ENCODE measurements at places on chromosomes 5 and 9. TPM values are rescaled to one million over a fixed set of nuclear protein-coding genes. Genes with fewer than 3 reads are reported as not detected.

- DNase-seq: no peak
Measured at GRCh38 chr9:135258461-135258860, 171.0 kb downstream of the OLFM1 start.

GRCh38 chr9:81234924-81235610, 454.3 kb downstream of the TLE1 start:
- DNase-seq: no peak

DNA sequence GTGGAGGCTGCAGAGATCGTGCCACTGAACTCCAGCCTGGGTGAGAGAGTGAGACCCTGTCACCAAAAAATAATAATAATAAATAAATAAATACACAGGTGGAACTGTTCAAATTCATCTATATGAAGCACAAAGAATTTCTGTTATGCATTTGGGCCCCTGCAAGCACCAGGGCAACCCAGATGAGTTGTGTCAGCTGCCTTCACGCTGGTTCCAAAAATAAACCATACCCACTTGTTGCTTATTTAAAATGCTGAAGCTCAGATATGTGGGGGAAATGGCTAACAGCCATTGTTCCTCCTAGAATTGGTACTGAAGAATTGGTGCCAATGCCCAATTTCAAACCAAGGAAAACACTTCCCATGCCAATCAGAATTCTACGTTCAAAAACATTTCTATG, 10.5 kb upstream of the C5orf15 start:
- DNase-seq: no peak

GRCh38 chr5:203246-203930, 12.1 kb downstream of the LRRC14B start:
- DNase-seq: no peak

- no peak for DNase-seq
Measured at GRCh38 chr9:95870906-95871305, 4.6 kb upstream of the ERCC6L2 start.

DNA sequence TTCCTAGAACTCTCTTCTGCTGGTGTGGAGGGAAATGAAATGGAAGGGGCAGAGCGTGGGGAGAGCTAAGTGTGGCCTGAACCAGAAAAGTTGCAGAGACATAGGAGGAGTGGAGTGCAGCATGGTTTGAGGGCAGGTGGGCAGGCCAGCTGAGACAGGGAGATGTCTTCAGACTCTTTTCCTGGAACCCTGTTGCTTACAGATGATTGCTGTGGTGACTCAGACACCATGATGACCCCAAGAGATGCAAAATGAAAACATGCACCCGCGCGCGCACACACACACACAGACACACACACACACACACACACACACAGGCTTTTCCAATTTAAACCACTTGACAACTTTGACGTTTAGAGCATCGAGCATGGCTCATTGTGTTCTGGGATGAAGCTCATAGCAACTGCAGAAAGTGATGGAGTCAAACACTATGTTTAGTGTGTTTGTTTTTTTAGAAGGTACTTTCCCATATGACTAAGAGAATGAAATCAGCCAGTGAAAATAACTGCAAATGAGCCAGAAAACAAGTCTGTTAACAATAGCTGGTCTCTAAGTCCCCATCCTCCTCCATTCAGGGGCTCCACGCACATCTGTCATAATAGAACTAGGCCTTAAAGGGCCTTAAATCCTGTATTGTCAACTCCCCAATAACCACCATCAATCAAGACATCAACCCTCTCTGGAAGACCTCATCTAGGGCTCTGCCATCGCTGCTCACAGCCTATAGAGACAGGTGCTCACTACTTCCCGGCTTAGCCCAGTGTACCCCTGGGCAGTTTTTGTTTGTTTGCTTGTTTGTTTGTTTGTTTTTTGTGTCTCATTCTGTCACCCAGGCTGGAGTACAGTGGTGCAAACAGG, 9.6 kb downstream of the TMOD1 start:
- DNase-seq: no peak

GRCh38 chr9:81841333-81841732, 86.9 kb upstream of the SPATA31D4 start:
- no peak for DNase-seq

- DNase-seq: no peak
Measured at GRCh38 chr9:6805532-6805931, 47.8 kb downstream of the KDM4C start.

DNA sequence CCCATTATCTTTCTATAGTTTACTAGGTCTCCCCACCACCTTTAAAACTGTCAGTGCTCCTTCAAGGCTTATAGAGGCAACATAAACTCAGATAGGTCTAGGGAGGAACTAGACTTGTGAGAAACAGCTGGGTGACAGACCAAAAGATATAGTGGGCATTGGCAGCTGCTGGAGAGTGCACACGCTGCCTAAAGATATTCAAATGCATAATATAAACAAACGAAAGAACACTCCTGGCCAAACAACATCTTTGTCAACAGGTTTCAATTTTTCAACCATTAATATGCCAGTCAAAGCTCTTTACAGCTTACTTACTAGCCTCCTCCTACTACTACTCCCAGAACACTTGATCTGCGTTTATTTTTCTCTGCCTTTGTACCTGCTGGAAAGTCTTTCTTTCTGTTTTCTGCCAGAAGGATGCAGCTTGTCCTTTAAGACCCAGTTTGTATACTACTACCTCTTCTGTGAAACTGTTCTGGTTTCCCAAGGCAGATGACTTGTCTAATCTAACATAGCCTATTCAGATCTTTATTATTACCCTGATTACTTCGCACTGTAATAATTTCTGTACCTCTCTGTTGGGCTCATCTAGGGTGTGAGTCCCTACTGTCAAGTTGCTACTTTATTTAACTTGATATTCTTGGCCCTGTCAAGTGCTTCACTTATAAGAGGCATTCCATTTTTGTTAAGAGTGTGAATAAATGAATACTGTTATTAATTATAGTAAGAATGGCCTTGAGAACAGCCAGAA, 14.3 kb downstream of the KDM3B start:
- no peak for DNase-seq

DNA sequence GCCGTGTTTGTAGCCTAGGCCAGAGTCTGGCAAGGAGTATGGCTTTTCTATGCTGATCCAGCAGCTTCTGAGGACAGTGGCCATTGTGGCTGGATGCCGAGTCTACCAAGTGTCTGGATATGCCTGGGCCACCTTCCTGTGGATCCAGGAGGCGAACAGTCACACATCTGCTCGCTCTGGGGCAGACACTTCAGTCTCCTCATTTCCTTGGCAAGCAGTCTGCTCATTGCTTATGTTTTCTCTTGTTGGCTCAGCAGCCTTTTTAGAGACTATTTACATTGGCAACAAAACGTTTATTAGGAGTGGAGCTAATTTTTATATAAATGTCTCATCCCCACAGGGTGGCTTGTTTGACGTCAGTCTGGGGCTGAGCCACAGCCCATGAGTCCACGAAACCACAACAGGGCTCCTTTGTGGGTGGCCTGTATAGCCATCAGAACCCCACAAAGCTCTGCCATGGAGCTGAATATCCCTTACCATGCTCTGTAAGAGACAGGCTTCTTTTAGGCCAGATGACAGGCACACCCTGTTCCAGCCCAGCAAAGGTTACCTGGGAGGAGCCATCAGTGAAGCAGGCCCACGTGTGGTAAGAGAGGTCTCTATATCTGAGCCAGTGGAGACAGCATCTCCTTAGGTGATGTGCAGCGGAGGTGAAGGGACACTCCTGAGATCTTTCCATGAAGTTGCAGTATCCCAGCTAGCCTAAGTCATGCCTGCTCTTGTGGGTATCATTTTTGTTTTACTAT, 221.7 kb downstream of the DIRAS2 start:
- no peak for DNase-seq

DNA sequence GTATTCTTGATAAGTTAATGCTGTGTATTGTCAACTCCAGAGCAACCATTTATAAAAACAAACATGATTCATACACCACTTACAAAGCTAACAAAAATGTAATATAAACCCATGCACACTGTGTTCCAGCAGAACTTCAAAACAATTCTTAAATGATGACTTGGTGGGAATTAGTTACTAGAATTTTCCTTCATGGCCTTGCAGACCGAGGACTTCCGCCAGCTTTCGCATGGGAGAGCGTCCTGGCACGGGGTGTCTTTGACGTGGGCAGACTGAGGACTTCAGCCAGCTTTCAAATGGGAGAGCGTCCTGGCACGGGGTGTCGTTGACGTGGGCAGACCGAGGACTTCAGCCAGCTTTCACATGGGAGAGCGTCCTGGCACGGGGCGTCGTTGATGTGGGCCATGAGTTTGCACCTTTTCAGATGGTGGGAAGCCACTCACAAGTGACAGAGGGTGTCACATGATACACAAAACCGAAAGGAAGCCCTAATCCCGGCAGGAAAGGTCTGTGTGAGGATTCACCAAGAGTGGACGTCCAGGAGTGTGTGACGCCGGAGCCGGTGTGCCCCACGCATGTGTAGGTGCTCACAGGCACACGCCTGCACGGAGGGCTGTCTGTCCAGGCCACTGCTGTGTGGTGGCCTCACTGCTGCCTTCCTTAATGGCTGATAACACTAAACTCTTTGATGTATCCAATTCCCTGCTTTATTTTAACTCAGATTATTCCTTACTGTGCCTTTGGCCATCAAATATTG, 211.3 kb upstream of the IRX4 start:
- no peak for DNase-seq

DNA sequence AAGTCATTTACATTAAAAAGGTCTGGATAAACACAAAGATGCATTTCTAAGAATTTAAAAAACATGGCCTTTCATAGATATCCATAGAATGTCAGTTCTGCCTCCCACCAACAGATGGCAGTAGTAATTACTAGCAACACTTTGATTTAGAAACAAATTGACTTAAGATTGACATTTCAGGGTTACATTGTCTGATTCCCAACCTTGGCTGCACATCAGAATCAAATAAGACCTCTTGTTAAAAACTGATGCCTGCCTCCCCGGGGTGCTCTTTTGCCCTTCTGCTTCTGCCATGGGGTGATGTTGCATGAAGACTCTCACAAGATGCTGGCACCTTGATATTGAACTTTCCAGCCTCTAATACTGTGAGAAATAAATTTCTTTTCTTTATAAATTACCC, 146.2 kb upstream of the GPR151 start:
- DNase-seq: no peak

GRCh38 chr9:68780380-68780712, 75.3 kb downstream of the PIP5K1B start:
- DNase-seq: no peak

GRCh38 chr5:144549580-144549979, 378.9 kb downstream of the KCTD16 start:
- DNase-seq: peak; percentile 63

DNA sequence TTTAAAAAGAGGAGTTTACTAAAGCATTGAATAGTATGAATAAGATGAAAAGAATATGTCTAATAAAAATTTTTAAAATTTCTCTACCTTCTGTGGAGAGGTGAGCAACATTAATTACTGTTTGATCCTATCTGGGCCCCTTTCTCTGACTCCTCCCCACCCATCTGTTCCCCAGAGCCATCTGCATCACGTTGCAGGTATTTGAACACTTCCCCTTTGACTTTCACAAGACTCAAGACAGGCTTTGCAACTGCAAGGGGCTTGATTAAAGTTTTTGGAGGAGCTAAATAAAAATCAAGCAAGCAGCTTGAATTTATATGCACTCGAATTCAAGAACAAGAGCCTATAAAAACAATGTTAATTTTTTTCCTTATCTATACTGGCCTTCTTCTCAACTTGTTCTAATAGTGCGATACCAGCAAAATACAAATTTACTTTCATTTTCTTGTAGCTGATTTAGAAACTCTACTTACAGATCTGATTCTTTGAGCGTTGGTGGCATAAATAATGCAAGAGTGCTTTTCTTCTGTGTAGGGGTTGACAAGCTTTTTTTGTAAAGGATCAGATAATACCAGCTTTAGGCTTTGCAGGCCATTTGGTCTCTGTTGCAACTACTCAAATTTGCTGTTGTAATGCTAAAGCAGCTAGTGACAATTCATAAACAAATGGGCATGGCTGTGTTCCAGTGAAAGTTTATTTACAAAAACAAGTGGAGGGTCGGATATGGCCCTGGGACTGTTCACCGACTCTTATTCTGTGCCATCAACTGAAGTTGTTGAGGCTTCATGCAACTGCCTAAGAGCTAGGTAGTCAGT, 21.2 kb downstream of the TXNDC8 start:
- no peak for DNase-seq

DNA sequence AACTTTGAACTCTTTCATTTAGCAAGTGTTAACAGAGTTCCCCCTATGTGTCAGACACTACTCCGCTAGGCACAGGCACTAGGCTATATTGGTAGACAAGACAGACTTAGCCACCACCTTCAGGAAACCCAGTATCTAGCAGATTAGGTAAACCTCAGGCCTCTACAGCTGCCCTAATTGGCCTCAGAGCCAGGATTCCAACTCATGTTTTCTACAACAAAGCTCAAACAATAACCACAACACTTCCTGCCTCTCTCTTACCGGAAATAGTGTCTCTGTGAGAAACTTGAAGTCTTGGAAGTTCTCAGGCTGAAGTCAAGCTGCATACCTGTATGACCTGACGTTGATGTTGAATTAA, 116.6 kb upstream of the SLC44A1 start:
- no peak for DNase-seq

GRCh38 chr5:36199620-36200019, 42.1 kb downstream of the NADK2 start:
- no peak for DNase-seq

DNA sequence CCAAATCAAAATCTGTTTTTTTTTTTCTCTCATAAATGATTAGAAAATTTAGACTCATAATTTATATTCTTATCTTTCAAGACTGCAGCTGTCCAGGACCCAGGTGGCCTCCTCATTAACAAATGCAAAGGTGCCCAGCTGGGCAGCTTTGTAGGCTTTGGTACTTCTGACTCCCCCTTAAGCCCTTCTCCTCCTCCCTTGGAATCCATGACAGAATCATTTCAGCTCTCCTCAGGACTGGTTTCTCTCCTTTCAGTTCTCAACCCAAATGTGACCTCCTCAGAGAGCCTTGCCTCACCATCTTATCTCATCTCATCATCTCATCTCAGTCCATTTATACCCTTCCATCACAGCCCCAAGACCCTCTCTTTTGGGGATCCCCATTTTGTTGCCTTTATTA, 221.7 kb downstream of the KIAA0825 start:
- DNase-seq: no peak

DNA sequence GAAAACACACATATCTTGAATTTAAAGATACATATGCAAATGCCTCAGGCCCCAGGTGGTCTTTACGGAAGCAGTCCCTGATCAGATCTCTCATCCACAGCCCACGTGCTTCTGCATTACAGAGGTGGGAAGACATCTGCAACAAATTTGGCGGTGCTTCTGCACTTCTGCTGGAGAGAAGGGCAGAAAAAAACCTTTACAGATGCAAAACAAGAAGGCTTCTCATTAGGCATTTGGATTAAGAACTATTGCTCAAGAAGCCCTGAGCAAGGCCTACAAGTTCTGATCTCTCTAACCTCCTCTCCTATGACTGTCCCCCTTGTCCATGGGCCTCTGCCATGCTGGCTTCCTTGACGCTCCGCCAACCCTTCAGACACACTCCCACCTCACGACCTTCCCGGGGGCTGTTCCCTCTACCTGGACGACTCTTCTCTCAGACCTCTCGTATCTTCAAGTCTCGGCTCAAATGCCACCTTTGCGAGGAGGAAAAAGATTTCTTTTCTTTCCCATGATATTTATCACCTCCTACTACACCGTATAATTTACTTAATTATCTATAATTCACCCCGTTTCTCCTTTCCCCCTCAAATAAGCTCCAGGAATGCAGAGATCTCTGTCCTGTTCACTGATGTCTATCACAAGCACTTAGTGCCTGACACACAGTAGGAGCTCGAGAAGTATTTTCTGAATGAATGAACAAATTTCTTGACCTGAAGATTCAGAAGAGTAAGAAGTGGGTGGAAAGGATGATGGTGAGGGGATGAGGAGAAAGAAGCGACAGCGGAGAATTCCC, 1.1 kb downstream of the MTMR12 start:
- no peak for DNase-seq

Gene POLR1E
- 21.0 TPM for total RNA-seq

Gene CARD6
- total RNA-seq: 5.4 TPM

Gene PCDHB8
- total RNA-seq: 2.6 TPM

Gene NRARP
- total RNA-seq: 22.4 TPM

Data from prostate gland (tissue), 2 donors.